ENCODE measurements at places on chromosomes 6 and 20.

DNA sequence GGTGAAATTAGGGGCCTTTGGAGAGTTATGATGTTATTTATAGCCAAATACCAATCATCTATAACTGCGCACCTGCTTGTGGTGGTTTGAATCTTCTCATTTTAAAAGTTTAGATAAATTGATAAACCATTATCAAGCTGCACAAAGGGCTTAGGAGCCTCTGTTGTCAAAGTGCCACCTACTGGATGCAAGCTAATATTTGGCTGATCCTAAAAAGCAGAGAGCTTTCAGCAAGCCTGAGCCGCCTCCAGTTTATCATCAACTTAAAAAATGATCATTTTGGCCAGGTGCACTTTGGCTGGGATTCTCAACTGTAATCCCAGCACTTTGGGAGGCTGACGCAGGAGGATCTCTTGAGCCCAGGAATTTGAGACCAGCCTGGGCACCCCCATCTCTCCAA is 58.5 kb upstream of the ATXN1 start:
- DNase-seq = no peak

- no peak for DNase-seq
These were observed 170.3 kb upstream of the TAB2 start for GRCh38 chr6:149147195-149147594.

DNA sequence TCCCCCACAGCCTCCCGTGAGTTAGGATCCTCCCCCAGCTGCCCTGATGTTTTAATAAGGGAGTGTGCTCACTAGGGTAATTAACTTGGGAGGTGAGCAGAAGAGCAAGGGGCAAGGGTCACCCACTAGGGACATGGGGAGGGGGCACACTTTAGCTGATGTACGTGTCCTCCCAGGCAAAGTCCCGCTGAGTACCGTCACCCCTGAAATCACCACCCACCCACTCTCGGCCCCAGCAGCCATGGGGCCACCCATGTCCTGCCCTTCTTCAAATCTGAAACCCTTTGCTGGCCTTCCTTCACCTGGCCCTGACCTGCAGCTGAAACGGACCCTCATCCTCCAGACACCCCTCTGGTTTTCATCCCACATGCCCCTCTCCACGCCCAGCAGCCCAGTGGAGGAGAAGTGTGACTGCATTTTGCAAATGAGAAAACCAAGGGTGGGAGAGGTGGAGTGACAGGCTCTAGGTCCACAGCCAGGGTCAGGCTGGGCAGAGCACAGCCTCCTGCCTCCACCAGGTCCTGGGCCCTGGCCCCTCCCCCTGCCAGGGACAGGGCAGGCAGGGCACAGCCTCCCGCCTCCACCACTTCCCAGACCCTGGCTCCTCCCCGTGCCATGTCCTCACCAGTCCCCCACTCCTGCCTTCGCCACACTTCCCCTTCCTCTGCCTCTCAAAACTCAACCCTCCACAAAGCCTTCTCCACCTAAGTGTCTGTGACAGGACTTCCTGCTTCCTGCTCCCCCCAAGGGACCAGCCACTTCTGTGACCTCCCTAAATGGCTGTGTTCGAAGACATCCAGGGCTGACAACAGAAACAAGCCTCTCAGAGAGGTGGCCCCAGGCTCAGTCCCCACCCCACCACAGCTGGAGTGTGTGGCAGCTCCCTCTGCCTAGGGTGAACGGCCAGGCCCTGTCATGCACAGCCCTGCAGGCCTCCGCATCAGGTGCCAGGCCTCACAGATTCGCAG is 15.1 kb downstream of the ACSS1 start:
- DNase-seq = no peak

GRCh38 chr6:37209461-37210205 is 39.7 kb downstream of the PIM1 start:
- DNase-seq = no peak

GRCh38 chr6:57261926-57262325 is 39.8 kb upstream of the RAB23 start:
- DNase-seq = no peak

- peak; percentile 54 for DNase-seq
These were observed 14.9 kb downstream of the CST3 start for GRCh38 chr20:23622839-23623343.

GRCh38 chr6:30896541-30896940 is 11.5 kb upstream of the GTF2H4 start:
- DNase-seq = no peak

DNA sequence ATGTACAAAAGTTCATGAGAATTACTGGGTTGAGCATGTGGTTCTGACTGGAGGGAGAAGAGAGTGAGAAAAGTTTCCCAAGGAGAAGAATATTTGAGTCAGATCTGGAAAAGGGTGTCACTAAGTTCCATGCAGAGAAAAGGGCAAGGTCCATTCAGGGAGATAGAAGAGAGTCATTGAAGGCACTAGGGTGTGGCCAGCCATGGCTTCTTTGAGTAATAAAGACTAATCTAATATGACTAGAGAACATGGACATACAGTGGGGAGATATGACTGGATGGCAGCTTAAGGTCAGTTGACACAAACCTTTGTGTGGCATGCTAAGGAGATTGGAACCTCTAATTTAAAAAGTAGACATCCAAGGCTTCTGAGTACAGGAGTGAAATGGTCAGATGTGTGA is 10.7 kb upstream of the SLC17A4 start:
- no peak for DNase-seq

- no peak for DNase-seq
These were observed 175.5 kb downstream of the EYA2 start for GRCh38 chr20:47070176-47070575.

DNA sequence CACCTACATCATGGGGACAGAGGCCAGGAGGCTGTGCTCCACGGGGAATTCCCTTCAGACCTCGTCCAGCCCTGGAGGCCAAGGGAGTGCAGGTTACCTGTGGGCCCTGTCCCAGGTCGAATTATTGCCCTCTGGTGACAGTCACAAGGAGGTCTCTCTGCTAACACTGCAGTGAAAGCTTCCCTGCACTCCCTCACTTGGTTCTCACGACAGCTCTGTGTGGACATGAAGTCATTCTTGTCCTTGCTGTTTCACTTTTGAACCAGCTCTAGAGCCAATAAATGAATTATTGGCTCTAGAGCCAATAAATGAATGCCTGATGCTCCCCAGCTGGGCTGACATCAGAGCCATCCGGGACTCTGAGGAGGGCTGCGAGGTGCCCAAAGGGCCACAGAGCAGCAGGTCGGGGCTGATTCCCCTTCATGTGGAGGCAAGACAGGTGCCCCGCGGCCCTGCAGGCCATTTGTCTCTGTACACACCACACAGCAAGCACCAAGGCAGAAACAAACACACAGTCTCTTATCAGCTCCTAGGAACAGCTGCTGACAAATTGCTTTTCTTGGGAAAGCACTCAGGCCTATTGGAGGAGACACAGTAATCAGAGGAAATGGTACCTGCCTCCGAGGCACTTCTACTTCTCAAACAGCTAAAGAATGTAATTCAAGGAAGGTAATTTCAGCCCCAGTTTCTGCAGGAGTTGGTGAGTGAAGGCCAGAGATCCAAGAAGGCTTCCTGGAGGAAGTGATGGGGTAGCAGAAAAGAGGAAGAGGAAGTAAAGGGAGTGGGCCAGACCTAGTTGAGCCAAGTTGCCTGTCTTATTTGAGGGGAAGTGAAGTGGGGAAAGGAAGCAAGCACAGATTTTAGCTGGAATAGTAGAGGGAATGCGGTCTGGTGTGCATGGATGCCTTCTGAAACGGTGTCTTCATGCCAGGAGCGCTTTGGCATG is 27.5 kb upstream of the TBXT start:
- DNase-seq = peak; percentile 91

DNA sequence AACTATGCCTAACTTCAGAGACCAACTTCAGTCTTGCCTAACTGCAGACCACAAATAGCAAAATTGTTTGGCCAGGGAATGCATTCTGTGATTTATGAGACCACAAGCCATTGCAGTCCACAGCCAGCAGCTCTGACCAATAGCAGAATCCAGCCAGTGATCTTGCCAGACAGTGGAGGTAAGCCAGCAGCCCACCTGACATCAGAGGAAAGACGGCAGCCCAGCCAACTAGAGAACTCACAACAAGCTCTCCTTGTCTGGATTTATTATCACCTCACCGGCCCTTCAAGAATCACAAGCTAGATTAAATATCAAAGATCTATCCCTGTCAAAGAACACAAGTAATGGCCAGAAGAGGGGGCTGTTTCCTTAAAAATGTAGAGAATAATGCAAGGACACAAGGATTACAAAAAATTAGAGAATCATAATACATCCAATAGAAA is 66.5 kb upstream of the SLC35F1 start:
- DNase-seq = peak; percentile 11

DNA sequence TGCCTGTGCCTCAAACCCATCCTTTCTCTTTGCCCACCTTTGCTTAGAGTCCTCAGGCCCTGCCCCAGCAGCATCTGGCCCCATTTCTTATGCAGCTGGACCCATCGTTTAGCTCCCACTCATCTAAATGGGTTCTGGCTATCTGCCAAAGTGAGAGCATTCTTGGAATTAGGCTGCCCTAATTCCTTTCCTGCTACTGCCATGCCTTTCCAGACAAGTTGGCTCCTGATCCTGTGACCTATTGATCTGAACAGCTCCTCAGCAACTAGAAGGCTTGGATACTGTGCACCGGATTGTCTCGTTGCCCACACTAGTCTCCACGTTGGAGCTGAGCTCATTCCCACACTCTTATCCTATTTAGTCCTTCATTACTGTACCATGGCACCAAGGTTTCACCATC is 22.9 kb downstream of the DZANK1 start:
- DNase-seq = no peak

GRCh38 chr6:105745464-105746129 is 340.5 kb upstream of the PRDM1 start:
- no peak for DNase-seq

DNA sequence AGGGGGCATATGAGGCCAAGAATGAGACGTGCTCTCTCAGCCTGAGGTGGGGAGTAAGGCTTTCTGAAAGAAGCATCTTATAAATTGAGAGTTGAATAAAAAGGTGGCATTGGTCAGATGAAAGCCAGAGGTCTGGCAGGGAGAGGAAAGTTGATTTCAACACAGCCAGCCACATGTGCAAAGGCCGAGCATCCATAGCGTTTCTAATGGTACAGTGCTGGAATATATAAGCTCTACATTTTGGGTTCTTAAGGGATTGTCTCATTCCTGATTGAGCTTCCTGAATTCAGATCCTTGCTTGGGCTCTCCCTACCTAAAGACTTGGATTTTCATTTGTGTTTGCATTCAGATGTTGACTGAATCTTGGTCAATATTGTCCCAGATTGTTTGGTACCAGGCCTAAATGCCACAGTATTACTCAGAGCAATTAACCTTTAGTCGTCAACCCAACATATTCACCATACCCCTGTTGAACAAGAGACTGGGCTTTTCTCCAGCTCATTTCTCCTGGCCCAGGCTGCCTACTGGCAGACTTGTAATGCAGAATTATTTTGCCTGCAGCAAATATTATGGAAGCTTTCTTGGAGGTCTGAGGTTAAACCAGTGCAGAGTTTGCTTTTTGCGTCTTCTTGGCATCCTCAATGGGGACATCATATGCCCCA is 14.5 kb upstream of the BCAS1 start:
- DNase-seq = no peak

DNA sequence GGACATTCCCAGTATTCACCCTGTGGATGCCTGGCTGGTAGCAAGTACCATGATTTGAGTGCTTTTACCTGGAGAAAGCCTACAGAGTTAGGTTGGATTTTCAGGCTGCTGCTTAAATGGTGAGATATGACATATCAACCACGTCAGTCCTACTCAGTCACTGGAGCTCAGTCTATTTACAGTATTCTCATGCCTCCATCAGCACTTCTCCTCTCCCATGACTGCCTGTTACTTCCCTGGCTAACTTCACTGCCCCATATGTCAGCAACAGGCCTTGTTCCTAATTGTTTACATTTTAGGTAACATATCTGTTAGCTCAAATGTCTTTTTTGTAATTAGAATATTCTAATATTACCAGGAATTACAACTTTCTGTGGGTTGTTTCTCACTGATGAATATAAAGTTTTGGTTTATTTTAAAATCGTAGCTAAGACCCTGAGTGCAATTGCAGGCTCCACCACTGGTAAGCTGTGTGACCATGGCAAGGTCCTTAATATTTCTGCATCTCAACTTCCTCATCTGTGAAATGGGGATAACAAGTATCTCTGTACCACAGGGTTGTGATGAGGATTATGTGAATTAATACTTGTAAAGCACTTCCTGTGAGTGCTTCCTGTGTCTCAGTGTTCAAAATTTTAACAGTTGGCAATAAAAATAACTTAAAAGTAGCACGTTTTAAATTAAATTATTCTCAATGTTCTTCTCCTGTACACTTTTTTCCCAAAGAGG is 54.3 kb downstream of the RNF144B start:
- DNase-seq = no peak

DNA sequence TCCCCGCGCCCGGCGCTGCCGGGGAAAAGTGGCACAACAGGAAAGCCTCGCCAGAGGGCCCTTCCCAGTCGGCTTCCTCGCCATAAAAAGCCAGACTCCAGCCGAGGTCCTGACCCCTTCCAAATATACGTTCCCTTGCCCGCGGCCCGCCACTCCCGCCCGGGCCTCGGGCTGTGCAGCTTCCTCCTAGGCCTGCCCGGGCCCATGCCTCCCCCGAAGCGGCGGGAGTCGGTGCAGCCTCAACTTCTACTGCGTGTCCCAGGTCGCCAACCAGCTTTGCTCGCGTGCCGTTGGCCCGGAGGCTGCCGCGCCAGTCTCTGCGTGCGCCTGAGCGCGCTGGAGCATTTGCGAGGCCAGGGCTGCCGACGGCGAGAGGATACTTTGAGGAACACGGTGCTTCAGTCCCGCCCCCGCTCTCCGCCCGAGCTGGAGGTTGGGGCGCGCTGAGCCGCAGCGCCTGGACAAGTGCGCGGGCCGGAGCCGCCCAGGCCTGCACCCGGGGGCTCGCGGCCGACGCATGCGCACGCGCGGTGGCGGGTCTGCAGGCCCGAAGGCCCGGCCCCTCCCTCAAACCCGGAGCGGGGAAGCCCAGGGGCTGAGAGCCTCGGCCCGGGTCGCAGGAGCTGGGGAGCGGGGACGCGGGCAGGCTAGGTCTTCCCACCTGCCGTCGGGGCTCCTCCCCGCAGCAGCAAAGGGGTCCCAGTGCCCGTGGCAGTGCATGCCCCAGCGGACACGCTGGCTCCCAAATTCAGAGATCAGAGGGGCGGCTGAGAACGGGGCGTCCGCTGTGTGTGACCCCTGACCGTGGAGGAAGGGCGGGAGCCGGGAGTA is 10.2 kb downstream of the FOXC1 start:
- peak; percentile 89 for DNase-seq

DNA sequence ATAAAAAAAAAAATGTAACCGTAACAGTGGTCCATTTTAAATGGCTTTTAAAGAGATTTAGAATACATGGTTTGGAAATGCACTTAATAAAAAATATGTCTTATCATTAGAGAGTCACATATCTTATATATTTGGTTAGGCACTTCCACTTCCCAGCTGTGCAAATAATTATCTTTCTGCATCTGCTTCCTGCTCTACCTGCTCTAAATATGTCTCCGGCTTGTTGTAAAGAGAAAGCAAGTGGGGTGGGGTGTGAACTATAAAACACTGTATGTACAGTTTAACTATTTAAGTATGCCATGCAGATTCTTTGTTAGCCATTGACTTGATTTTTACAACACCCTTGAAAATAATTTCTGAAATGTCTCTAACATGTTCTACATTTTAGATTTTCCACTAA is 106.3 kb downstream of the NKAIN2 start:
- DNase-seq = no peak

- DNase-seq = no peak
These were observed 132.3 kb downstream of the ARHGAP18 start for GRCh38 chr6:129577691-129578090.
